Stimulated activated CD8-positive, alpha-beta memory T cell treated with anti-CD3 and anti-CD28 coated beads, Interleukin-12 subunit alpha, Interleukin-12 subunit beta, amount 100 ng/mL, for 4 hours (primary cell): ENCODE measurements at places on chromosomes 4 and X.

DNA sequence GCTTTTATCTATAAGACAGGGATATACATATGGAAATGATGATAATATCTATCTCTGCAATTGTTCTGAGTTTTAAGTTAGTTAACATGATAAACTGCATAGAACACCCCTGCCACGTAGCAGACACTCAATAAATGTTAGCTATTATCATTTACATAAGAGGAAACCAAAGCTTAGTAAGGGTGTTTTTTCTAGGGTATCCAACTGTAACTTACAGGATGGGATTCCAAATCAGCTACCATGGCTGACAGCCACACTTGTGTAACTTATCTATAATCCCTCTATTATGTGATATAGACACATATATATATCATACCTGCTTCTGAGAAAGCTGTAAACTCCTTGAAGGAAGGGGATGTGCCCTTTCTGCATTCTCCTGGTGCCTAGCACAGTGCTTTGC lies 1.1 kb upstream of the SPARCL1 start:
- DNase-seq = no peak

DNA sequence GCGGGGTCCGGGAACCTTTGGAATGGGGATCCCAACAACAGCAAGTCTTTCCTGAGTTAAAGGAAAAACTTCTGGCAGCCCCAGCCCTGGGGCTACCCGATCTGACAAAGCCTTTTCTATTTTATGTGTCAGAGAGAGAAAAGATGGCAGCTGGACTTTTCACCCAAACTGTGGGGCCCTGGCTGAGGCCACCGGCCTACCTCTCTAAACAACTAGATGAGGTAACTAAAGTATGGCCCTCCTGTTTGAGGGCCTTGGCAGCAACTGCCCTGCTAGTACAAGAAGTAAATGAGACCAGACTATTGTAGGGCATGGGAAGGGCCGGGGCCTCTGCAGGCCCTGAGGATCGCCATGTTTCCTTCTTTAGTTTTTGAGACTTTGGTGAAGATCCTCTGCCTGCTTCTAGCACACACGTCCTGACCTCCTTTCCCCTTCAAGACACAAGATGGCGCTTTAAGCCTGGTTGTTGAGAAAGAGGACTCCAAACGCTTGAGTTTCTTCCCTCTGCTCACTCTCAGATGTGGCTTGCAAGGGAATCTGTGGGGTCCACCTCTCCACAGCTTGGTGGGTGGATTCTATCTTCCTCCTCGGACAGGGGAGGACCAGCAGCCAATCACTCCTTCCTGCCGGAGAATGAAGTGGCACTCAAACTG lies 18.5 kb upstream of the DRD5 start:
- no peak for DNase-seq

DNA sequence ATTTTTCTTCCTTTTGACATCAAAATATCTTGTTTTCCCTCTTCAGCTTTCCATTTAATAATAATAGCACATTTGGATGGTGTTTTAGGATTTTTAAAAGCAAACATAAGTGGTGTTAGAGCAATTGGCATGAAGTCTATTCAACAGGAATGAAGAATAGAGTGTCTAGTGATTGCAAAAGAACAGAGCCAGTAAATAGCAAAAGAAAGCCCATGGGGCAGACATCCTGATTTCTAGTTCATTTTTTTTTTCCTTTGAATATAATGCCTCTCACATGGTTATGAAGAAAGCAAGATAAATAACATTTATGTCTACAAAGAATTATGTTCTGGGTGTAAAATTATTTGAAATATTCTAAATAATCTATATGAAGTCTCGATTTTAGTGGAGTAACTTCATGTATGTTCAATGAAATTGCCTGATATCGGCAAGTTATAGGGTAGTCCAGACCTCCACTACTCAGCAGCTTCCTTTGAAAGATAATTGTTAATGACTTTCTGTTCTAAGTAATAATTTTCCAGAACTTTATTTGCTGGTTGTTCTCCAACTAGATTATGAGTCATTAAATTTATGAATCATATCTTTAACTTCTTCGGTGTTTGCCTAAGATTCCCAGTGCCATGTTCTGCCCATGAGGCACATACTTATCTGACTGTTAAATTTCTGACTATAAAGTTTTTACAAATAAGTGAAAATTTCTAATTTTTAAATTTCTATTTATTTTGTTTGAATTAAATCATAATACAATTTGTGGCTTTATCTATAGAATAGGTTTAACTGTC lies 587.9 kb downstream of the TLL1 start:
- DNase-seq = no peak

DNA sequence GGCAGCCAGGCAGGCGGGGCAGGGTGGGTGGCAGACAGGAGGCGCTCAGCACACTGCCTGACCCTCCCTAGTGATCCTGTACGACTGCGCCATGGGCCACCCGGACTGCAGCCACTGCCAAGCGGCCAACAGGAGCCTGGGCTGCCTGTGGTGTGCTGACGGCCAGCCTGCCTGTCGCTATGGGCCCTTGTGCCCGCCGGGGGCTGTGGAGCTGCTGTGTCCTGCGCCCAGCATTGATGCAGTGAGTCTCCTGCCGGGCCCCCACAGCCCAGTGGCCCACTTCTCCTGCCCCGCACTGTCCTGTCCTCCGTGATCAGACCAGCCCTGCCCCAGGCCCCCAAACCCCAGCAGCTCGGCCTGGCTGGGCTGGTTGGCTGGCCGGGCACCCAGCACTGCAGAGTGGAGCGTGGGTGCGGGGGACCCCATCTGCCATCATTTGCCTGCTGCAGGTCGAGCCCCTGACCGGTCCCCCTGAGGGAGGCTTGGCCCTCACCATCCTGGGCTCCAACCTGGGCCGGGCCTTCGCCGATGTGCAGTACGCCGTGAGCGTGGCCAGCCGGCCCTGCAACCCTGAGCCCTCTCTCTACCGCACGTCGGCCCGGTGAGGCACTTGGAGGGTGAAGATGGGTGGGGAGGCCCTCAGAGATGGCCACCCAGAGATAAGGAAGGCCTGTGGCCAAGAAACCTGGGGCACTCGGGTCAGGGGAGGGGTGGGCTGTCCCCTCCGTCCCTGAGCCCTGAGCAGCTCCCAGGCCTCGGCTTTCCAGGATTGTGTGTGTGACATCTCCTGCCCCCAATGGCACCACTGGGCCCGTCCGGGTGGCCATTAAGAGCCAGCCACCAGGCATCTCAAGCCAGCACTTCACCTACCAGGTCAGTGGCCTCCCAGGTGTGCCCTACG lies 7.6 kb downstream of the PLXNB3 start:
- DNase-seq = no peak

DNA sequence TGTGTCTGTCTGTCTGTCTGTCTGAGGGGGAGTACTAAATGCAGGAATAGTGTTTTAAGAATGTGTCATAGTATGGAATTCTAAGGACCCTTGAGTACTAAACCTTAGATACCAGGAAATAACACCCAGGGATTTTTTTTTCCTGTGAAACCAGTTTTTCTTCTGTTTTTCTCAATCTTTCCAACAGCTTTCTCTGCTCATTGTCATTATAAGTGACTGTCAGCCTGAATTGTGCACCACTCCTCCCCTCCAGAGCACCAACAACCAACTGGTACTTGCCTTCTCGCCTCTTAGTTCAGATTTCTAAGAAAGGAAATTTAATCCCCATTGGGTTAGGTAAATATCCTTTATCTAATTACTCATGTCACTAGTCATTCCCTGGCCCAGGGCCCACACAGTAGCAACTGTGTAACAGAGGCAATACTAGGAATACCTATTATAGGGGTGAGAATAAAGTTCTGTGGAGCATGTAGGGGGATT lies 320.6 kb downstream of the ADGRL3 start:
- no peak for DNase-seq

GRCh38 chr4:149306537-149306936 lies 509.1 kb downstream of the IQCM start:
- DNase-seq = no peak

GRCh38 chr4:30416547-30416946 lies 303.6 kb upstream of the PCDH7 start:
- no peak for DNase-seq

- DNase-seq = no peak
Observed at GRCh38 chrX:16162391-16162790, 4.9 kb upstream of the MAGEB17 start.

DNA sequence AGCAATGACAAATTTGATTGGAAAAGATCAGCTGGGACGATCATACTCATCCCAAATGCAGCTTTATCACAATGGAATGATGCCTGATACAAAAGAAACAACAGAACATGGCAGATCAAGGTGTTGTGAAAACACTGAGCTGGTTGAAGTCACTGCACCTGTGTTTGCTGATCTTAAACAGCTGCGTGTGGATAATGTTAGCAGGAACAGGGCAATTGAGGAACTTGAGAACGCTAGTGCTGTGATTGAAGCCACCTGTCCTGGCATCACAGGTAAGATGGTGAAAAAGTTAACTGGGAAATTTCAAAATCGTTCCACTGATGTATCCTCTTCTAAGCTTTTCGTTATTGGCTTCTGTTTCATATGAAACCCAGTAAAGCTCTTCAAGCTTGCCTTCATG lies 27.4 kb upstream of the SOD3 start:
- DNase-seq = no peak

- DNase-seq = no peak
Observed at GRCh38 chr4:40621592-40622512, 7.8 kb downstream of the RBM47 start.

DNA sequence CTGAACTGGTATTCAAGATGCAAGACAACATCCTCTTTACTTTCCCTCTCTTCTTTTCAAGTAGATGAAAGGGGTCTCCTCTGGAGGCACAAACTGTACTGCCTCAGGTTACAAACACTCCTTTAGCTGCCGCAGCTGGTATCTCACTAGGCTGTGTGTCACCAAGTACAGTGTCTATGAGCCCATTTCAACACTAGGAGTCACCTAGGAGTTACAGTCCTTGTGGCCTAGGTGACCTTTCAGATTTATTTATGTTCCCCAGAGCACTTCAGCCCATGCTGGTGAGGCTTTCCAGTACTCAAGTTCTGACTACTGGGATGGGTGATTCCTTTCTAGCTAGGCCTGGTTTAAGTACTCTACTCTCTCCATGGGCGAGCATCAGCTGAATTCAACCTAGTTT lies 32.4 kb upstream of the TMLHE start:
- no peak for DNase-seq

- no peak for DNase-seq
Observed at GRCh38 chr4:114265342-114265741, 285.9 kb upstream of the ARSJ start.

DNA sequence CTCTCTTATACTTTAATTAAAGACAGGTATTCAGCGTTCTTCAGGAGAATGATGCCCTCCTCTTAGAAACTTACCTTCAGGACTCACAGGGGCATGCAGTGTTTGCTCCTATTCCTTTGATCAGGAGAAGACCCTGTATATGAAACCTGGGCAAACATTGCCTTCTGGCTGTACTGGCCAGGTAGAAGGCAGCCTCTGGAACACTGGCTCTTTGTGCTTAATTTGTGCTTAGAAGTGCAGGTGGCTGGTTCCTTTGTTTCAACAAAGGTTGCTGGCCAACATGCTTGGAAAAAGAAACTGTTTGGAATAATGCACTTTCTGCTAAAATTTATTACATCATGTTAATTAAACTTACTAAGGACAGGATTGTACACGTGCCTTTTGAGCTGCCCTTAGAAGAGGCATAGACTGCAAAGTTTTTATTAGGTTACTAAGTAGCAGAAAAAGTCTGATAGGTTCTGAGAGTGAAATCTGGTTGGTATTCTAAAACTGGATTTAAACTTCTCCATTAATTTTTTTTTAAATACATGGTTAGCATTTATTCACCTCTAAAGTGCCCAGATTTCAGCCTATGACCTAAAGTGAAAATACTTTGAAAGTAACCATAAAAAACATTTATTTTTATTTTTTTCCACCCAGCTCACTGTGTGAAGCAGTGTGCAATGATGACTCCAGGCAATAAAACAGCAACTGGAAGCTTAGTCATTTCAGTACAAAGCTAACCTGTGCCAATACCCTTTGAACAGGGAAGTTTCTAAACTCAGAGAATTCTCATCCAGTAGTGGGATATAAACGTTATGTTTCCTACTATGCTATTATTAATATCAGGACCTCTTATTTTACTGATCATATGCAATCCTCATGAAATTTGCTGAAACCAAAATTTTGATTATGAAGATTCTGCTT lies 11.3 kb downstream of the RASSF6 start:
- DNase-seq = no peak

- DNase-seq = no peak
Observed at GRCh38 chr4:8762356-8762755, 109.3 kb downstream of the HMX1 start.

GRCh38 chrX:155094468-155095061 lies 23.3 kb downstream of the BRCC3 start:
- DNase-seq = no peak

DNA sequence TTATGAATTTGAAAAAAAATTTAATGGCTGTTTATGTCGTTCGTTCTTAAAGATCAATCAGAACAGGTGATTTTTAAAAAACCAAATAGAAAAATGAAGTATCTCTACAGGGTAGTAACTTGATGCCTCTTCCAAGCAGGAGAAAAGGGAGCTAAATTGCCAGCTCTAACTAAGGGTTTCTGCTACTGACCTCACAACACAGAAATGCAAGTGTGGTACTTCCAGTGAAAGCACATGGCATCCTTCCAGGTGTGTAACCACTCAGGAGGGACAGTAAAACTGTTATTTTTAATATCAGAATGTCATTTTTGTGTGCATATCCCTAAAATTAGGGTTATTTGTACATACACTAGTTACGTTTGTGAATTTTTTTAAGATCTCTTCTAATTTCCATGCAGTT lies 116.8 kb upstream of the ZCCHC13 start:
- DNase-seq = no peak

DNA sequence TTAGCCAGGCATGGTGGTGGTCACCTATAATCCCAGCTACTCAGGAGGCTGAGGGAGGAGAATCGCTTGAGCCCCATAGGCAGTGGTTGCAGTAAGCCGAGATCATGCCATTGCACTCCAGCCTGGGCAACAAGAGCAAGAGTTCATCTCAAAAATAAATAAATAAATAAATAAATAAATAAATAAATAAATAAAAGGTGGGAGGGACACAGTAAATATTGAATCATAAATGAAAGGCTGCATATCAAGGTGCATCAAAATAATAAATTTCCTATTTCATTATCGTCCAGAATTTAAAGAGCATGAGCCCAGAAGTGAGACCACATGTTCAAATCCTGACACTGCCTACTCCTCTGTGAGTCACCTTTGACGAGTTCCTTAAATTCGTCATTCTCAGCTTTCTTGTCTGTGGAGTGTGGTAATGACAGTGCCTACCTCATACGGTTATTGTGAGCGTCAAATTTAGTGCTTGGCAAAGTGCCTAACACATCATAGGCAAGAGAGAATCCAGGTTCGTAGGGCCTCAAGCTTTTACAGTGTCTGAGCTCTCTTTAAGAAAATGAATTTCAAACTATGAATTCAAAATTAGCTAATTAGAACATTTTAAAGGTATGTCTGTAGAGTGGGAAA lies 49.9 kb downstream of the IL15 start:
- no peak for DNase-seq
